ENCODE measurements at places on chromosomes 7 and 10.

- no peak overlapping the region for H3K4me3 ChIP-seq
- no peaks in the 10 kb centered on the region for H3K27me3 ChIP-seq
- no peaks in the 10 kb centered on the region for H3K4me1 ChIP-seq
Measured at GRCh38 chr10:114087655-114088054, 44.0 kb downstream of the ADRB1 start.

- H3K27me3 ChIP-seq: no peaks in the 10 kb centered on the region
- no peaks in the 10 kb centered on the region for H3K4me1 ChIP-seq
- DNase-seq: no peak
Measured at GRCh38 chr10:119644205-119644814, 6.9 kb upstream of the BAG3 start.

DNA sequence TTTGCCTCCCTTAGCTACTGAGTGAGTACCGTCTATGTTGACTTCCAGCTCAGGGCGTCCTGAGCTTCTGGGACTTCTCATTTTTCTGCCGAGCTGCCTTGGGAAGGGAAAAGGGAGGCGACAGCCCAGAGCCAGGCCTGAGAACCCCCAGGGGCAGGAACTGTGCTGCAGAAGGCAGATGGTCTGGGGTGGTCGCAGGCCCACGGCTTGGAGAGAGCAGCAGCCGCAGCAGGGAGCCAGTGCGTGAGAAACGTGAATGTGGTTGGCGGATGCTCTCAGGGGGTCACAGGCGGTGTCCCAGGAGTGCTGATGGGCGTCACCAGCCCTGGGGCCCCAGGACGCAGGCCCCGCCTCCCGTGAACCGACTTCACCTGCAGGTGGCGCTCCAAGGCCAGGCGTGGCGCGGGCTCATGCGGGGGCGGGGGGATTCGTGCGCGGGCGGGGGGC is 9.2 kb upstream of the PWWP2B start:
- no peaks in the 10 kb centered on the region for H3K27me3 ChIP-seq
- H3K4me3 ChIP-seq: no peak overlapping the region
- no peak overlapping the region for H3K27ac ChIP-seq
- peak; percentile 75 for DNase-seq
- H3K36me3 ChIP-seq: peaks cover 3% of the 10 kb centered on the region
- H3K4me1 ChIP-seq: peaks cover 13% of the 10 kb centered on the region

GRCh38 chr10:30348378-30348776 is 701 bp downstream of the MTPAP start:
- peaks cover 9% of the 10 kb centered on the region for H3K4me1 ChIP-seq
- peak overlapping the region; percentile 95 for H3K4me3 ChIP-seq
- H3K27ac ChIP-seq: peak overlapping the region; percentile 87
- no peak for DNase-seq
- no peaks in the 10 kb centered on the region for H3K36me3 ChIP-seq

DNA sequence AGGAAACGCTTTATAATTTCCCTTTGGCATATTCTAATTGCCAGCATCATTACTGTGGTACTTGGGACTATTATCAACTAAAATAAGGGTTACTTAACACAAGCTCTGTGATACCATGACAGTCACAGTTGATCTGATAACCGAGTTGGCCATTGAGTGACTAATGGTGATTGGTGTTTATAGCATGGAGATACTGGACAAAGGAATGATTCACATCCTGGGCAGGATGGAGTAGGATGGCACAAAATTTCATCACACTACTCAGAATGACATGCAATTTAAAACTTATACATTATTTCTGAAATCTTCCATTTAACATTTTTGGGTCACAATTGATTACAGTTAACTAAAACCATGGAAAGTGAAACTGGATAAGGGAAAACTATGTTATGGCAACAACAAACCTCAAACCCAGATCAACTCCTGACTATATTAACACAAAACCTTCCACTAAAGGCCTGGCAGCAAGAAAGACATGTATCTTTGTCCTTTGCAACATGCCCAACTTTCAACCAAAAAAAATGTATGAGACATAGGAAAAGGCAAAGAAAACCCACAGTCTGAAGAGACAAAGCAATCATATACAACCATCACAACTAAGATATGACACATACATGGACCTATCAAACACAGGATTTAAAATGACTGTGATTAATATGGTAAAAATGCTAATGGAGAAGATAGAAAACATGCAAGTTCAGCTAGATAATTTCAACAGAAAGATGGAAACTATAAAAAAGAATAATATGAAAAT is 208.5 kb upstream of the NRP1 start:
- no peak overlapping the region for H3K27ac ChIP-seq
- no peaks in the 10 kb centered on the region for H3K36me3 ChIP-seq
- no peak for DNase-seq
- no peaks in the 10 kb centered on the region for H3K4me1 ChIP-seq
- no peaks in the 10 kb centered on the region for H3K27me3 ChIP-seq

DNA sequence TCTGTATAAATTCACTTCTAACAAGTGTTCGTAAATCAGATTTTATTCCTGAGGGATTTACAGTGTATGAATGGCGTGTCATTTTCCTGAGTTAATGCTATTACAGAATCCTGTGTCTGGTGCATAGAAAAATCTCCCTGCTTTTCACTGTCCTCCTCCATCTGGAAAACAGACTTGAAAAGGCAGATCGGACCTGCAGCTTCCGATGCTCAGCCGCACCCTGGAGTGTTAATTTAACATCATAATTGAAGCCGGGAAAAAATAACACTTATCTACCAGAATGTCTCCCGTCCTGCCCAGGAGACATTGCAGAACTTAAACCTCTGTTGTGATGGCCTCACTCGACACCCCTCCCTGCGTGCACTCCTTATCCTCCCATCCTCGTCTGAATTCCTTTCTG is 442.1 kb upstream of the FOXK1 start:
- no peaks in the 10 kb centered on the region for H3K27me3 ChIP-seq
- DNase-seq: no peak
- peaks cover 36% of the 10 kb centered on the region for H3K36me3 ChIP-seq
- no peaks in the 10 kb centered on the region for H3K4me1 ChIP-seq
- H3K27ac ChIP-seq: no peak overlapping the region

DNA sequence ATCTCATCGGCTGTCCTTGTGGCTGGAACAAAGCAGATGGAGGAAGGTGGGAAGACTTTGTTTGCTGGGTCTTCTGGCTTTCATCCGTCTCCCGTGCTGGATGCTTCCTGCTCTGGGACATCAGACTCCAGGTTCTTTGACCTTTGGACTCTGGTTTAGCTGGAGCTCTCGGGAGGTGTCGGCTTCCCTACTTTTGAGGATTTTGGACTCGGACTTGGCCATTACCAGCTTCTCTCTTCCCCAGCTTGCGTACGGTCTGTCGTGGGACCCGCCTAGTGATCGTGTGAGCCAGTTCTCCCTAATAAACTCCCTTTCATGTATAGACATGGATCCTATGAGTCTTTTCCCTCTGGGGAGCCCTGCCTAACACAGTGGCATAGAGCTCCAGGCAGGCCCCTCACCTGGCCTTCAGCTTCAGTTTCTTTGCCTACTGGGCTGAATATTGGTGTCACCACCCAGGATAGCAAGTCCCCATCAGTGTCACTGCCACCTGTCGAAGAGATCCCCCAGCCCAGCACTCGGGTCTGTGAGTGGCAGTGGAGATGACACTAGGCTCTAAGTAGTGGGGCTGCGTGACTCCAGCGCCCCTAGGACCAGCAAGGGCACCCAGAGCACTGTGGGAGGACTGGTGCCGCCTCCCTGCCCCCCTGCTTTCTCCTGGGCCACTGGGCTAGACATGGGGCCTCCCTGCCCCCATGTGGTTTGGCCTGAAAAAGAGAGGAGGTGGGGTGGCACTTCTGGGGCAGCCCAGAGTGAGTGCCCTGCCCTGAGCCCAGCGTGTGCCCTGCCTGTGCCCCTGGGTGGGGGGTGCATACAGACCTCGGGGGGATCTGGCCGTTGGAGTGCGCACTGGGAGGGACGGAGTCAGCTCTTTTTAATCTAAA is 135.6 kb downstream of the LHPP start:
- H3K27ac ChIP-seq: no peak overlapping the region
- DNase-seq: no peak
- peaks cover 39% of the 10 kb centered on the region for H3K36me3 ChIP-seq
- no peaks in the 10 kb centered on the region for H3K27me3 ChIP-seq
- H3K4me1 ChIP-seq: peaks cover 5% of the 10 kb centered on the region

GRCh38 chr10:95262763-95263518 is 27.9 kb downstream of the PDLIM1 start:
- no peaks in the 10 kb centered on the region for H3K4me1 ChIP-seq
- no peak for DNase-seq
- H3K36me3 ChIP-seq: no peaks in the 10 kb centered on the region
- H3K27me3 ChIP-seq: no peaks in the 10 kb centered on the region

- H3K27me3 ChIP-seq: no peaks in the 10 kb centered on the region
- no peak for DNase-seq
- H3K36me3 ChIP-seq: peaks cover 30% of the 10 kb centered on the region
Measured at GRCh38 chr10:373015-373414, 237.8 kb downstream of the ZMYND11 start.

DNA sequence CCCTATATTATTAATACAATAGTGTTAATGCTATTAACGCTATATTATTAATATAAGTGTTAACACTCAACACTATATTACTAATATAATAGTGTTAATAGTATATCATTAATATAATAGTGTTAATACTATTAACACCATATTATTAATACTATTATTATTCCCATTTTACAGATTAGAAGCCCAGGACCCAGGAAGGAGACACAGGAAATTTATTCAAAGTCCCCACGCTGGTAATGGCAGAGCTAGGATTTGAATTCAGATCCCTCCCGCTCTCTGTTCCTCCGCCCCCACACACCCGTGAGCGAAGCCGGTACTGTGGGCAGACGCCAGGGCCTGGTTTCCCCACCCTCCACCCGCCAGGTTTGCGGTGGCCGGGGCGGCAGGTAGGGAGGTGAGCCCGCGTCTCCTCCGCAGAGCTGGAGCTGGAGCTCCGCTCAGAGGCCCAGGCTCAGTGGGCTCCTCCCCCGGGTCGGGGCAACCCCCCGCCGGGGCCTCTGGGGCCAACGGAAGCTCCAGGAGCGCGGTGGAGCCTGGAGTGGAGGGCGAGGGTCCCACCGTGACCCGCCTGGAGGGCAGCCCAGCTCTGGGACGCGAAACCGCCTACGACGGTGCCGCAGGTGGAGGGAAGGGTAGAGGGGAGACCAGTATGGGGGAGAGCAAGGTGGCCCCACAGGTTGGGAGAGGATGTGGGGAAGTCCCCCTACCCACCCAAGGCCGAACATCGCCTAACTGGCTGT is at the start of gene TMEM225B:
TSS of gene TMEM225B (plus strand) at position 506 of the 740 bp plus-strand sequence. CDS start 6,122 bp downstream, outside the sequence.
- no peak within 1 kb of the TSS for H3K4me3 ChIP-seq
- H3K27ac ChIP-seq: no peak within 1 kb of the TSS
- no peaks in the 10 kb centered on the region for H3K4me1 ChIP-seq
- peaks cover 3% of the 10 kb centered on the region for H3K36me3 ChIP-seq
- DNase-seq: no peak

GRCh38 chr10:32790483-32790882 is 167.5 kb downstream of the ITGB1 start:
- H3K4me3 ChIP-seq: no peak overlapping the region
- H3K27me3 ChIP-seq: no peaks in the 10 kb centered on the region
- DNase-seq: no peak
- H3K27ac ChIP-seq: no peak overlapping the region
- H3K4me1 ChIP-seq: no peaks in the 10 kb centered on the region

GRCh38 chr7:64886956-64887545 is 16.0 kb upstream of the ZNF273 start:
- DNase-seq: no peak
- H3K27me3 ChIP-seq: peaks cover 33% of the 10 kb centered on the region
- peaks cover 10% of the 10 kb centered on the region for H3K36me3 ChIP-seq
- H3K4me1 ChIP-seq: peaks cover 38% of the 10 kb centered on the region
- H3K4me3 ChIP-seq: no peak overlapping the region
- H3K27ac ChIP-seq: no peak overlapping the region

- no peaks in the 10 kb centered on the region for H3K36me3 ChIP-seq
- H3K4me3 ChIP-seq: no peak overlapping the region
- no peaks in the 10 kb centered on the region for H3K27me3 ChIP-seq
- H3K4me1 ChIP-seq: no peaks in the 10 kb centered on the region
- DNase-seq: no peak
- no peak overlapping the region for H3K27ac ChIP-seq
Measured at GRCh38 chr10:116990276-116990800, 14.6 kb downstream of the SHTN1 start.

All from spinal cord (tissue), 10 donors.